ENCODE measurements at places on chromosomes 16 and 17.

DNA sequence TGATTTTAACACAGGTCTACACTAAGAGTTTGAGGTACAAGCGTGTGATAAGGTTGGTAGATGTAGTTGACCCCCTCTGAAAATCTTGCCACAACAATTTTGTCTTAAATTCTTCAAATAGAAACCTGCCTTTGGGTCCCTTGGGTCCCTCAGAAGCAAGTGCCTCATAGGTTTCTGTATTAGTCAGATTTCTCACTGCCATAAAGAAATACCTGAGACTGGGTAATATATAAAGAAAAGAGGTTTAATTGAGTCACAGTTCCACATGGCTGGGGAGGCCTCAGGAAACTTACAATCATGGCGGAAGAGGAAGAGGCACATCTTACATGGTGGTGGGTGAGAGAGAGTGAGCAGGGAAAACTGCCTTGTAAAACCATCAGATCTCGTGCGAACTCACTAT lies 301.2 kb downstream of the MAP2K6 start:
- DNase-seq = no peak

DNA sequence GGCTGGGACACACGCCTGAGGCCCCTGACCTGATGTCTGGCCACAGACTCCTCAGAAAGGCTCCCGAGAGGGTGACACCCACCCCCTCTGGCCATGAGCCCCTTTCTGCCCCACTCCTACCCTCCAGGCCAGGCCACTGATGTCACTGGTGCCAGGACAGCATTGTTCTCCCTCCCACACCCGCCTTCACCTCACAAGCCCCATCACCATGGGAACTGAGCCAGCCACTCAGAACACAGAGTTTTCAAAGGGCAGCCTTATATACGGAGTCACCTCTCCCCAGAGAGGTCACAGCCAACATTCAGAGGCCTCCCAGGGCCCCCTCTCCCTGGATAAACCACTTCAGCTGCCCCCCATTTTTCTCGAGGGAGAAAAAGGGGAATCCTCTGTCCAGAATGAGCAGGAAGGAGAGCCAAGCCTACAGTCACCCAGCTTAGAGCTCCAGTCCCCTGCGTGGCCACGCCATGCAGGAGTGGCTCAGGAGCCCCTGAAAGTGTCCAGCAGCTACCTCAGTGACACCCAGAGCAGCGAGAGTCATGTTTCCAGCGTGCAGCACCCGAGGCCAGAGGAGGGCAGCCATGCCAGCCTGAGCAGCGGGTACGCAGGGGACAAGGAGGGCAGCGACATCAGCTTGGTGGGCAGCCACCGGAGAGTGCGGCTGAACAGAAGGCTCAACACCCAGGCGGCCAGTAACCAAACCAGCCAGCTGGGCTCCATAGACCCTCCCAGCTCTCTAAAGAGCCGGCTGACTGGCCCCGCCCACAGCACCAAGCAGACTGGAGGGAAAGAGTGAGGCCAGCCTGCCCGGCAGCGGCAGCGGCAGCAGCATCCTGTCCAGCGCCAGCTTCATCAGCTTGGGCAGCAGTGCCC lies at the start of gene C16orf82:
TSS of gene C16orf82 (plus strand) at position 260 of the 870 bp plus-strand sequence.
- no peak for DNase-seq

GRCh38 chr17:79388556-79389295 lies 222.1 kb downstream of the RBFOX3 start:
- peak; percentile 69 for DNase-seq

GRCh38 chr17:47813512-47814031 lies 8.0 kb downstream of the OSBPL7 start:
- DNase-seq = no peak

GRCh38 chr17:56262803-56263202 lies 109.5 kb downstream of the ANKFN1 start:
- DNase-seq = no peak

GRCh38 chr17:5913032-5913531 lies 157.1 kb upstream of the WSCD1 start:
- no peak for DNase-seq

DNA sequence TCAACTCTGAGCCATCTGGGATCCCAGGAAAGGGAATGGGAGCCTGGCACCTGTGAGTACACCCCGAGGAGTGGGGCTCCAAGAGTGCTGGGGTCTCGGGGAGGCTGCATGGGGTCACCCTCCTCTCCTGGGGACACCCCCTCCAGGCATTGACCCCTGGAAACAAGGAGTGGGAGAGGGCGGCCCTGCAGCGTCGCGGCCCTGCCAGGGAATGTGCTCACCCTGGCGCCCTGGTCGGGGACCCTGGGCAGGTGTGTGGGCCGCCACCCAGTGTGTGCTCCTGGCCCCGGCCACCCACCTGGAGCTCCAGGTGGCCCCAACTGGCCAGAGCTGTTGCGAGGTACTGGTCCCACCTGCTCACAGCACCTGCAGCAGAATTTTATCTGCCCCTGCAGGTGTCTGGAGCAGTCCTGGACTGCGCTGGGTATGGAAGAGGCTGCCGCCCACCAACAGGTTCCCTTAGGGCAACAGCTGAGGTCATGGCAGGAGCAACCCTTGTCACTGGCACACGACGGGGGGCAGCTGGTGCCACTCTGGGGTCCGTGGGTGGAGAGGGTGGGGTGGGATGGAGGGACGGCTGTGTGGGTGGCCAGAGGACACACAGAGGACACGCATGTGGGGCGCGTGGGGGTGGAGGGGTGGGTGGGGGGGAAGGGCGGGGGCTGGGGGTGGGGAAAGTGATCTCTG lies 5.4 kb upstream of the PABPN1L start:
- no peak for DNase-seq

DNA sequence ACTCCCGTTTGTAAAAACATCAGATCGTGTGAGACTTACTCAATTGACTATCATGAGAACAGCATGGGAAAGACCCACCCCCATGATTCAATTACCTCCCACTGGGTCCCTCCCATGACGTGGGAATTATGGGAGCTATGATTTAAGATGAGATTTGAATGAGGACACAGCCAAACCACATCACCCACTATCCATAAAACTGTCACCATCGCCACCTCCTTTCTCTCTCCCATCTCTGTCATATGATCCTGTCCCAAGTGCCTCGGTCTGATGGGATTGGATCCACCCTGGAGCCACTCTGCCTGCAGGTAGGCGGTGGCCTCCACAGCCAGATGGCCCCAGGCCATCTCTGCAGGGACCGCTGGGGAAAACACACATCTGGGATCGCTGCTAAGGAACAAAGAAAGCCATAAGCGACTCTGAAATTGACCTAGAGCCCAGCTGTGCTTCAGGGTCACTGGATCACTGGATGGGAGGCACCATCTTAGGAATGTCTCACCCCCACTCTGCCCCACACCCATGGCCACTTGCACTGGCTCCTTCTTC lies 61.2 kb downstream of the TMEM186 start:
- no peak for DNase-seq
